ENCODE measurements at places on chromosomes 4 and X.

- DNase-seq: no peak
Measured at GRCh38 chrX:114344756-114345349, 239.0 kb upstream of the HTR2C start.

DNA sequence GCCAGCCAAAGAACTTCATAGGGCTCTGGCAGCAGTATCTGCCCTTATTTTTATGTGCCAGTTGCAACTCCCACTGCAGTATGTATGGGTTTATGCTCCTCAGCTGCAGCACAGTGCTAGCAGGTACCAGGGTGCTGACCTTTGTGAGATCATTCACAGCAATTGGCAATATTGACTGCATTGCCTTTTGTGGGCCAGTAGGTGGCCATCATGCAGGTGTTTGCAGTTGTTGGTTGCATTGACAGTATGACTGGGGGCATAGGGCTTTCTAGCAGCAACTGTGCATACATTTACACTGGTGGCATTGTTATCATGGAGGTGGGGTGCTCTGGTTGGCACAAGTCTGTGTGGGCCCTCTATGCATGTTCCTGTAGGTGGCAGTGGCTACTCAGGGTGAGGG, 42.5 kb downstream of the FAAH2 start:
- no peak for DNase-seq

GRCh38 chr4:137599734-137600133, 67.4 kb upstream of the PCDH18 start:
- no peak for DNase-seq

DNA sequence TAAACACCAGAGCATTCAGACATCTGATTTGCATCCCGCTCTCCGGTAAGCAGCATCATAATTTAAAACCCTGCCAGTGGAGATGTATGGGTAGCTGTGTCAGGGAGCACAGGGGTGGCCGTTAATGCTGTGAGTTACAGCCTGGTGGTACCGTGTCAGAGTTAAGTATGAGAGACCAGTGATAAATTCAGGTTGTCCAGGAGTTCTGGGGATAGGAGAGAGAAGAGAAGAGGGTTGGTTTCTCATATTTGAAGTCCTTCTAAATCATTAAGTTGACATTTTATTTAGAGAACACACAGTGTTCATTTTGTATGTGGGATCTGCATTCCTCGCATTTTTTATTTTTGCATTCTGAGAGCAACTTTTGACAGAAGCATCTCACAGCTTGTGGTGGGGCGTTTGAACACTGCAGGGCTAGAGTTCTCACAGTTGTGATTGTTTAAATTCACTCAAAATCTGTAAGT, 157.6 kb downstream of the DCLK2 start:
- no peak for DNase-seq

DNA sequence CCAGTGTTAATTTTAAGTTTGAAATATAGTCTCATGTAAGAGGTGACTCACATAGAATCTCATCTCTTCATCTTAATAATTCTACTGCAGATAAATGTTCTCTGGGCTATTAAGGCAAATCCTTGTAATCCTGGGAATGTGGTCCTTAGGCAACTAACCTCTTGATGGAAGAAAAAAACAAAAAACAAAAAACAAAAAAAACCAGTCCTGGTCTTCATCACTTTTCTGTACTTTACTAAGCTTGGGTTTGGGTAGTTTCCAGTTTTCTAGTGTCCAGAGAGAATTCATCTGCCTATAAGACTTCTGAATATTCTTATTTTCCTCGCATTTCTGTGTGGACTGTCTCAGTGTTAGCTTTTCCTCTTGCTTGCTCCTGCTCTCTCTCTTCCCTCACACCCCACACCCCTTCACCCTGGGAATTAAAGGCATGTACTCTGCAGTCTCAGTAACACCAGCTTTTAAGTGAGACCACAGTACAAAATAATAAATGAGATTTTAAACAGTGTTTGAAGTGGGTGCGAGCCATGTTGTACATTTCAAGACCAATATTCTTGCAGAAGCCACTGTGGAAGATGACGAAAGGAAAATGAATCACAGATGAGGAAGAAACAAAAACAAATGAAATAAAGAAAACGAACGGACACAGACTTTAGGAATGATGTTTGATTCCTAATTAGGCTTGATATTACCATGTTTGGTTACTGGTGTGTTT, 51.7 kb downstream of the HAND2 start:
- no peak for DNase-seq

DNA sequence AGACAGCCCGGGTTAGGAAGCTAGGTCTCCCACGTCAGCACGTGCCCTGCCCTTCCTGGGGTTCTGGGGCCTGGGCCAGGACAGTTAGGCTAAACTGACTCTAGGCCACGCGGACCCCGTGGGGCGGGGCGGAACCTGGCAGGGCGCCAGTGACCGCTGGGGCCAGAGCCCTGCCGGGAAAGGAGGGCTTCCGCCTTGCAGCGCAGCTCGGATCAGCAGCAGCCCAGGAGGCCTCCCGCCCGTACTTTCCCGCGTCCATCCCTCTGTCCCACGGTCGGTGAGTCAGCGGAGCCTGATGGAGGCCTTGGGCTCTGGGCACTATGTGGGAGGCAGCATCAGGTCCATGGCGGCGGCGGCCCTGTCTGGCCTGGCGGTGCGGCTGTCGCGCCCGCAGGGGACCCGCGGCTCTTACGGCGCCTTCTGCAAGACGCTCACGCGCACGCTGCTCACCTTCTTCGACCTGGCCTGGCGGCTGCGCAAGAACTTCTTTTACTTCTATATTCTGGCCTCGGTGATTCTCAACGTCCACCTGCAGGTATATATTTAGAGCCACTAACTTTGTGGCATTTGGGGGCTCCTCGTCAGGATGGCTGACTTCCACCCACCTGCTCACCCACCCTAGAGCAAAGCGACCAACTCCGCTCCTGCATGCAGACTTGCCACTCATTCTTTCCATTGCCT, at the start of gene SMIM10:
Gene SMIM10, plus strand, starts transcription at position 191 of the 681 bp plus-strand sequence. Its CDS starts 105 bp downstream, at position 296.
- DNase-seq: peak; percentile 50

DNA sequence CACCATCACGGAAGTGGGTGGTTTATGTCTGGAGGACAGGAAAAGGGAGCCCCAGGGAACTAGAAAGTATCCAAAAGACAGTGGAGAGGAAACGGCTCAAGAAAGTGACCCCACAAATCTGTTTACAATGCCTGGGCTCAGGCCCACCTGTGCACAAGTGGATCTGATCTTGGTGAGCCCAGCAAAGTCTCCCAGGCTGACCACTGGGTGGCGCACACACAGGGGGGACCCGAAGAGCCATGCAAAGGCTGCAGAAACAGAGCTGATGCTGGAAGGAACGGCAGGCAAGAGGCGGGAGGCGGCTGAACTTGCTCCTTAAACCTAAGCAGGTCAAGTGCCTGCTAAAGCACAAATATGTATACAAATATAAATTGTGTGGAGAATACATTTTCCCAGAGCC, 9.6 kb downstream of the HAUS7 start:
- no peak for DNase-seq

DNA sequence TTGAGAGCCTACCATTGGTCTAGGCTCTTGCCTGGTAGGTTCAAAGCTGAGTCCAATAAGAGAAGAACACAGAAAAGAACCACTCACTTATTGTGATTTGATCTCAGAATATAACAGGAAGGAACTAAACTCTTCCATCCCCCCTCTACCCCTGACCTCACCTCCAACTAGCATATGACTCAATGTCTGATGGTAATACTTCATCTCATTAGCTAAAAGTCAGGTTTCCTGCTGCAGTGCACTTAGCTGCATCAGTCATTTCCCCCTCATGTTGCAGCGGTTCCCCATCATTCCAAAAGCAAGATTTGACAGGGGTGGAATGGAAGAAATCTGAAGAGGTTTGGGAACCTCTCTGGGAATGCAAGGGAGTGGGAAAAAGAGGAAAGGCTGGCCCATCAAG, 289.5 kb downstream of the SMARCA1 start:
- DNase-seq: no peak

DNA sequence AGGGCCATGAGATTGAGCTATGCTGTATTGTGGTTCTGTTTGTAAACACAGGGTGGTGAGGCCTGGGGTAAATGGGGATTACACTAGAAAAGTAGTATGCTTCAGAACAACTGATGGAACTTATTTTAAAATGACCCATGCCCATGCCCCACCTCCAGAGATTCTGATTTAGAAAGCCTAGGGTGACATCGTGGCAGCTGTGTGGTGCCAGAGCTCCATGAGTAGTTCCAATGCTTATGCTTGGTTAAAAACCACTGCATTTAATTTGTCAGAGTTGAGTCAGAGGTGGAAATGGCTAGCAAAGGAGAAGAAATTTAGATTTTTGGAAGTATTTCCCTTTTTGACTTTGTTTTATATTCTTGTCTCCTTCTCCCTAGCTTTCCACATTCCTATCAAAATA, 63.4 kb upstream of the PDE5A start:
- DNase-seq: no peak

DNA sequence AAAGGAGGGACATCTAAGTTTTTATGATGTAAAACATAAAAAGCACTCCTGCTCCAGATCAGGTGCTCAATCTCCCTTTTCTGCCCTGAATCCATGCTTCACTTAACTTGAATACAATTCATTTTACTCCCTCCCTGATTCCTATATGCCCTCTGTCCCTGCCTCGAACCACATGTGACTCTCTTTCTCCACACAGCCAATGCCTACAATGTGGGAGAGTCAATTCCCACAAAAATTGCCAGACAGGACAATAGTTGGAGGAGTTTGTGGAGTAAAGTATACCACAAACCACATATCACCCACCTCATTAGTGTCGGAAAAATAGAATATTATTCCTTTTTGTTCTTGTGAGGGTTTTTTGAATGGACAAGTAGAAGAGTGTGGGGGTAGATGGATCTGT, 9.7 kb downstream of the AMMECR1 start:
- no peak for DNase-seq

- DNase-seq: peak; percentile 18
Measured at GRCh38 chr4:156946516-156947424, 24.8 kb downstream of the PDGFC start.

DNA sequence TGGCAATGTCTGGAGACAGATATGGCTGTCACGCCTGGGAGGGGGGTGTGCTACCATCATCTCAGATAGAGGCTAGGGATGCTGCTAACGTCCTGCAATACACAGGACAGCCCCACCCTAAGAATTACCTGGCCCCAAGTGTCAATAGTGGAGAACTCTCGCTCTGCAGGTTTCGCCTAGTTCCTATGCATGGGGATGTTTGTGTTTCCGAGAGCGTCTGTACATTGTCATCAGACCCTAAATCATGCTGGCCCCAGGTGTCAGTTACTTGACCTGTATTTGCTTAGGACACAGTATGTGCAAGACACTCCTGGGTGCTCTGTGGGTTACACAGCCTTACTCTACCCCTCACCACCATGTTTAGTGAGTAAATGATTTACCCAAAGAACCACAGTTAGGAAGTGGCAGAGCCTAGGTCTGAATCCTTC, 90.8 kb downstream of the AFF1 start:
- no peak for DNase-seq

GRCh38 chr4:74108457-74109115, 9.6 kb upstream of the CXCL2 start:
- DNase-seq: no peak

GRCh38 chrX:154735695-154736393, 15.0 kb downstream of the GAB3 start:
- peak; percentile 53 for DNase-seq

- DNase-seq: no peak
Measured at GRCh38 chrX:121642415-121642814, 595.0 kb downstream of the GLUD2 start.

DNA sequence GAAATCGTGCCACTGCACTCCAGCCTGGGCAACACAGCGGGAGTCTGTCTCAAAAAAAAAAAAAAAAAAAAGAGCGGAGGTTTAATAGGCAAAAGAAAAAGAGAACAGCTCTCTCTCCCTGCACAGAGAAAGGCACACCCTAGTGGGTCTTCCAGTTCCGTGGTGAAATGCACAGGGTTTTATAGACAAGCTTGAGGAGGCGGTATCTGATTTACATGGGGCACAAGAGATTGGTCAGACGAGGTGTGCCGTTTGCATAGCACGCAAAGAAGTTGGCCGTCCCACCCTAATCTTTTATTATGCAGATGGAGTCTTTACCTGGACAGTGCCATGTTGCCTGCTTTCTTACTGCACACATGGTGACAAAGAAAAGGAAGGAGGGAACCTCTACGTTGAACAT, 33.5 kb upstream of the REST start:
- no peak for DNase-seq

- no peak for DNase-seq
Measured at GRCh38 chrX:31543634-31544033, 471.8 kb upstream of the FTHL17 start.

DNA sequence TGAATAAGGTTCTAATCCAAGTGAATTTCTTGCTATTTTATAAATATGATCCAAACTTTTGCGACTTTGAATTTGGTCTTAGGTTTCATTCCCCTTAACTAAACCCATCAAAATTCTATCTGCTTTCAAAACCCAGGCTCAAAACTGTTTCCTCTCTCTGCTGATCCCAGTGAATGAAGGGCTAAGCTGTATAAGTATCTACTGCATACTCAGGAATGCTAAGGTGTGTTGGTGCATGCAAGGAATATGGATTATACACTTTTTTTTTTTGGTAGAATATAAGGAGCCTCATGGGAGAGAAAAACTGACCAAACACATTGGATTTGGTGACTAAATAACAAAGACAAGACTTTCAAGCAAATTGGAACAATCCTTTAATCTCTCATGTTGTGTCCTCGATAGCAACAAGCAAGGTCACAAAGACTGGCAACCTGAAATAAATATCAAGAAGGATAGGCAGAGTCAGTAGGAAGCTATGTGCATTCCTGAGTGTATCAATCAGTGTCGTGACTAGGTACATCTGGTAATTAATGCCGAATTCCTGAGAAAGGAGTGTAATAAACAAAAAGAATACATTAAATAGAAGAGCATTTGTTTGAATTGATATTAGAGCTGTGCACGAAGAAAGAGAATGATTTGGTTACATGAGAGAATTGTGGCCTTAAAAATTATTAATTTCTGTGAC, 74.3 kb upstream of the KCTD8 start:
- no peak for DNase-seq

- no peak for DNase-seq
Measured at GRCh38 chr4:174071595-174071994, 211.9 kb downstream of the FBXO8 start.

DNA sequence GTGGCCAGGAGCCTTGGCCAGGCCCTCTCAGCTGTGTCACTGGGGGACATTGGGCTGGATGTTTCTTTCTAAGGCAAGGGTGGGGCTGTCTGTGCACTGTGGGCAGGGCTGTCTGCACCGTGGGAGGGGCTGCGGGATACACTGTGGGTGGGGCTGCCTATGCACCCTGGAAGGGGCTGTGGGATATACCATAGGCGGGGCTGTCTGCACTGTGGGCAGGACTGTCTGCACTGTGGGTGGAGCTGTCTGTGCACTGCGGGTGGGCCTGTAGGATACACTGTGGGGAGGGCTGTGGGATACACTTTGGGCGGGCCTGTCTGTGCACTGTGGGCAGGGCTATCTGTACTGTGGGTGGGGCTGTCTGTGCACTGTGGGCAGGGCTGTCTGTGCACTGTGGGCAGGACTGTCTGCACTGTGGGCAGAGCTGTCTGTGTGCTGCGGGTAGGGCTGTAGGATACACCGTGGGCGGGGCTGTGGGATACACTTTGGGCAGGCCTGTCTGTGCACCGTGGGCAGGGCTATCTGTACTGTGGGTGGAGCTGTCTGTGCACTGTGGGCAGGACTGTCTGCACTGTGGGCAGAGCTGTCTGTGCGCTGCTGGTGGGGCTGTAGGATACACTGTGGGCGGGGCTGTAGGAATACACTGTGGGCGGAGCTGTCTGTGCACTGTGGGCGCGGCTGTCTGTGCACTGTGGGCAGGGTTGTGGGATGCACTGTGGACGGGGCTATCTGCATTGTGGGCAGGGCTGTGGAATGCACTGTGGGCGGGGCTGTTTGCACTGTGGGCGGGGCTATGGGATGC, 31.1 kb downstream of the ACOX3 start:
- no peak for DNase-seq

Measured in gastrocnemius medialis (tissue), 4 donors.